Stimulated activated naive CD4-positive, alpha-beta T cell treated with Interleukin-2 at 50 U/mL for 16 hours (primary cell): ENCODE measurements at places on chromosomes 6 and 20.

DNA sequence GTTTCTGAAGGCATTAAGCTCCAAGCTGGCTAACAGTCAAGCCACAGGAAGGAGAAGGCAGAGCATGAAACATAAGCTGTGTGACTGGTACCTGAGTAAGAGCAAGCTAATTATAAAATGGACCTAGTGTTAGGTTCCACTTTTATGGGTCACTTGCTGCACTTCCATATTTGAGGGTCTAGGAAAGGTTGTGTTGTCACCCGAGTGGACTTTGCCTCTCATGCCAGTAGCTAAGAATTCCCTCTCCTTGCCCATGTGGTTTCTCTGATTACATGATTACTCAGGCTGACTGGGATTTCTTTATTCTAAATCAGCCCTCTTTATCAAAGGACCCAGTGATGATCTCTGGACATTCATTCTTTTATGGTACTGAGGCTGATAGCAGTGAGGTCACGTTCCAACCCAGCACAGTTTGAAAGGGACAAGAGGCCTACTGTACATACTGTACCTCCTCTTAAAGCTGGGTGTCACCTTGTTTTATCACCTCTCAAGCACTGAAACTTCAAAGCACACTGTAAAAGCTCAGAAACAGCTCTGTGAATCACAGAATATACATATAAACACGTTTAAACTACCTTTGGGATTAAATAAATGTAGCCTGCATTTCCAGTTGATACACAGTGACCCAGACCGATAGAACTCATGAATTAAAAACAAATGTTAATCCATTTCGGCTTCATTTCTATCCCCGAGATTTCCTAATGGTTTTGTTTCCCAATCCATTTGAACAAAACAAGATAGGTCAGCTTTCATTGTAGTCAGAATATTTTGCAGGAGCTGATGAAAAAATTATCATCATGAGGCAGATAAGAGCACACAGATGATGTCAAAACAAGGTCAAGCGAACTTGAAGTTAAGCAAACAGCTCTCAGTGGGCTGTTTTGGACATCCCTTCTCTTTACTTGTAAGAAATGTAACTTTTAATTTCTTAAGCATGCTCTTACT lies 96.5 kb downstream of the ALDH8A1 start:
- DNase-seq: no peak

GRCh38 chr6:139758209-139758611 lies 383.8 kb upstream of the CITED2 start:
- DNase-seq: no peak

DNA sequence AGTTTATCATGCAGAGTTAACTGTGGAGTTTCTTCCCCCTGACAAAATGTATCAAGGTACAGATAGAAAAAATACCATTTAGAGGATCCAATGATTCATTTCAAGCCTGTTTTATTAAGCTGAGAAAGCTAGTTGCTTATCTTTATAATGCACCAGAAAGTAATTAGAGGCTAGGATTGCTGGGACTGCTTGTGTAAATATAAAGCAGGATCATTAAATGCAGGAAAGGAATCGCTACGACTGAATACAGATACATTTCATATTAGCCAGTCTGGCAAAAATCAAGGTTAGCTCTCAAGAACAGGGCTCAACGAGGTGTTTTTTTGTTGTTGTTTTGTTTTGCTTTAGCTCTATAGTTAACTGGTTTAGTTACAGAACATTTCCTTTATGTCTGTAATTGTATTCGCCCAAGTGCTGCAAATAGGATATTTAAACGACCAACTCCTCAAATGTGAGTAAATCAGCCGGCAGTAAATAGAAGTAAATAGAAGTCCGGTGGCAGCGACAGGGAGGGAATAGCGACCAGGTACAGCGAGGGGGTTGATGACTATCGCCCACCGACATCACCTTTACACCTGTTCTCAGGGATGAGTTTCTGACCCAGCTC lies 748 bp downstream of the UBE2J1 start:
- no peak for DNase-seq

- no peak for DNase-seq
Observed at GRCh38 chr20:40493071-40493470, 196.0 kb downstream of the MAFB start.

DNA sequence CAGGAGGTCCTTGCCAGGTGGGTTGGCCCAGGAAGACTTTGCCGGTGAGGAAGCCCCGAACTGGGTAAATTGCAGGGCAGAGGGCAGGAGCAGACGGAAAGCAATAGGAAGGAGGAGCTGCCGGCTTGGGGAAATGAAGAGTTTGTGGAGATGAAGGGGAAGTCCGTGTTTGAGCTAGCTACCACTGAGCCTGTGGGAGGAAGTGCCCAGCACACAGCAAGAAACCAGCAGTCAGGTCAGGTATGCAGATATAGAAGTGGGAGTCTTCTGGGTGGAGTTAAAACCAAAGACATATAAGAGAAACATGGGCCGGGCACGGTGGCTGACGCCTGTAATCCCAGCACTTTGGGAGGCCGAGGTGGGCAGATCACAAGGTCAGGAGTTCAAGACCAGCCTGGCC lies 34.7 kb downstream of the CD24 start:
- no peak for DNase-seq

- DNase-seq: no peak
Observed at GRCh38 chr6:46925563-46926253, 4.0 kb upstream of the ADGRF5 start.

- DNase-seq: no peak
Observed at GRCh38 chr20:32830437-32830836, 10.7 kb downstream of the MAPRE1 start.

- no peak for DNase-seq
Observed at GRCh38 chr6:39193201-39193791, 36.0 kb downstream of the KCNK5 start.

GRCh38 chr6:73969971-73970970 lies 274.3 kb downstream of the CD109 start:
- DNase-seq: no peak

DNA sequence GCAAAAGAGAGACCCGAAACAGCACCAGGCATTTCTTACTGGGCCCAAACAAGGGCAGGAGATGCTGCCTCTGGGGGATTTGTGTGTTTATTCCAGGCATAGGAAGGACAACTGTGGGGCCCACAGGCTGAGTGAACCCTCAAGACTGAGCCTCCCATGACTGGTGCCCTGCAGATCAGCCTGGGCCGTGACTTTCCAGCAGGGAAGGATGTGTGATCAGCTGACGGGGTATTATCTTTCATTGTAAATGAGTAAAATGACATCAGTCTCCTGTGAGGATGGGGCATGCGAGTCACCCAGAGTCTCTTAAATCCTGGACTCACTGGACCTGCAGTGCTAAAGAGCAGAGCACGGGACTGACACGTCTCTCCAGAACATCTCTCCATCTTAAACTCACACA lies 3.9 kb upstream of the TEAD3 start:
- DNase-seq: no peak
